ENCODE measurements at places on chromosomes 1 and 21.

- DNase-seq: no peak
Measured at GRCh38 chr1:244843148-244843978, 7.9 kb downstream of the COX20 start.

- no peak for DNase-seq
Measured at GRCh38 chr1:157992833-157993146, 655 bp upstream of the KIRREL1 start.

GRCh38 chr1:61515096-61515495 lies 209.8 kb downstream of the TM2D1 start:
- DNase-seq: no peak

DNA sequence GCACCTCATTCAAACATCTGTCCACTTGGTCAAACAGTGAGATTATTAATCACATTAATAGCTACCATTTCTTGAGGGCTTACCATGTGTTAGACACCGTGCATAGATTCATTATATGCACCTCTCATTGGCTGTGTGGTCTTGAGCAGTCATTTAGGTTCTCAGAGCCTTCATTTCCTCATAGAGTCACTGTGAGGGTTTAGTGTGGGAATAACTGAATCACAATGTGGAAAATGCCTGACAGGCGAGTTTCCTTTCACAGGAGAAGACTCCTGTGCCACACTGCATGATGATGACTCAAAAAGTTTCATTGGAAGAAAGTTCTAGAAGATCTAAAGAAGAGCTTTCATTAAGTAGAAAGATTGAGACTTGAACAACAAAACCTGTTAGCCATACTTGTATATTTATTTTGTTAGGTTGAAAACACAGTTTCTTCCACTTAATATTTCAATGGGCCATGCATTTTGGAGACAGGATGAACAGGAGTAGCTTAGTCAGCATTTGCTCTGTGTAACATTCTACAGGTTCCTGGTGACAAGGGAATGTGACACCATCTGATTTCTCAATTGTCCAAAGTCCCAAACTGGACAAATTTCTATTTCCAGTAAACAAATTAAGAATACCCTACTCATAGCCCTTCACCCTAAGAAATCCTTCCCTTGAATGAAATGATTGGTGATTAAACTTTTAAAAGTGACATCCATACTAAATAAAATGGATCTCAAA lies 45.7 kb downstream of the FYB2 start:
- DNase-seq: no peak

GRCh38 chr1:223133306-223133823 lies 9.7 kb downstream of the TLR5 start:
- no peak for DNase-seq
